Activated CD4-positive, alpha-beta T cell treated with anti-CD3 and anti-CD28 coated beads, Interleukin-2, amount 50 U/mL, for 4 hours (primary cell): ENCODE measurements at places on chromosomes 16 and 17.

- no peak for DNase-seq
Measured at GRCh38 chr17:78357177-78357586, 2.7 kb downstream of the SOCS3 start.

GRCh38 chr16:88978608-88979346 is 1.8 kb upstream of the CBFA2T3 start:
- DNase-seq: no peak

- DNase-seq: no peak
Measured at GRCh38 chr17:2081564-2081963, 26.7 kb downstream of the HIC1 start.

DNA sequence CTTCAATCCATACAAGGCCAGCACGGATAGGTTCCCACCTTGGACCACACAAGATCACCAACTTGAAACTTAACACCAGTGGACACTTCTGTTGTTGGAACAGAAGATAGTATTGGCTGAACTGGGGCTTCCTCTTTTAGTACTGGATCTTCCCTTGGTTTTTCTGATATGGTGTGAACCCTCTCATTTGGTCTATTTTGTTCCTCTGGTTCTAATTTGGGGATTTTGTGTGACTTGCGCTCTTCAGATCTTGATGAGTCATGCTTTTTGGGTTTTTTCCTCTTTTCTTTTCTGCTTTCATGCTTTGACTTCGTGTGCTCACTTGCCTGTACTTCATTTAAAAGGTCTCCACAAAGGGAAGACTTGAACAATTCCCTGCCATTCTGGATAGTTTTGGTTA is 39.0 kb downstream of the SOST start:
- no peak for DNase-seq

DNA sequence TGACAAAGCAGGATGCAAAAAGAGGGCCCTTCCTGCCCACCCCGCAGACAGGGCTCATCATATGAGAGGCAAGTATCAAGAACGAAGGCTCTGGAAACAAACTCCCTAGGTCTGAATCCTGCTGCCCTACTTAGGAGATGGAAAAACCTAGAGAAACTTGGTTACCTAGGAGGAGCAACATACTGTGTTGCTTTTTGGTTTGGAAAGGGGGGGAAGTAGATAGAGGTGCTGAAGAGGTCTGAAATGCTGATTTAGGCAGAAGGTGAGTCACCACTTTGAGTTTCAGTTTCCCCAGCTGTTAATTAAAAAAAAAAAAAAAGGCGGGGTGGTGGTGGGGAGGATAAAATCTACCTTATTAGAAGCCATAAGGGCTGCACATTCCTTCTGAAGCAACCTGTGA is 1.5 kb downstream of the N4BP1 start:
- no peak for DNase-seq

- DNase-seq: no peak
Measured at GRCh38 chr17:63995626-63996025, 2.5 kb upstream of the PRR29 start.
